ENCODE measurements at places on chromosomes 6 and 20.

DNA sequence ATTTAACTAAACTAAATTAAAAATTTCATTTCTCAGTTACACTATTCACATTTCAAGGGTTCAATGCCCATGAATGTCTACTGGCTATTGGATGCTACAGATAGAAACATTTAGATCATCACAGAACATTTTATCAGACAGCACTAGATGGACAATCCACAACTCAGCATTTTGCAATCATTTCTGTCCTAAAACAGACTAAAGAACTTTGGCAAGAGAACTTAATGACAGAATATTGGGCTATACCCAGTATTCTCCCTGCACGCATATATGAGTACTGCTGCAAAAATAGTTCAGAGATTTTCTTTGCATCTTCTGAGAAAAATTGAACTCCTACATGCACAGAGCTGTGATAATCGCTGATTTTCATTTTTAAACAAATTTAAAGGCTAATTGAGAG is 36.1 kb upstream of the FBXO30 start:
- DNase-seq, result no peak

DNA sequence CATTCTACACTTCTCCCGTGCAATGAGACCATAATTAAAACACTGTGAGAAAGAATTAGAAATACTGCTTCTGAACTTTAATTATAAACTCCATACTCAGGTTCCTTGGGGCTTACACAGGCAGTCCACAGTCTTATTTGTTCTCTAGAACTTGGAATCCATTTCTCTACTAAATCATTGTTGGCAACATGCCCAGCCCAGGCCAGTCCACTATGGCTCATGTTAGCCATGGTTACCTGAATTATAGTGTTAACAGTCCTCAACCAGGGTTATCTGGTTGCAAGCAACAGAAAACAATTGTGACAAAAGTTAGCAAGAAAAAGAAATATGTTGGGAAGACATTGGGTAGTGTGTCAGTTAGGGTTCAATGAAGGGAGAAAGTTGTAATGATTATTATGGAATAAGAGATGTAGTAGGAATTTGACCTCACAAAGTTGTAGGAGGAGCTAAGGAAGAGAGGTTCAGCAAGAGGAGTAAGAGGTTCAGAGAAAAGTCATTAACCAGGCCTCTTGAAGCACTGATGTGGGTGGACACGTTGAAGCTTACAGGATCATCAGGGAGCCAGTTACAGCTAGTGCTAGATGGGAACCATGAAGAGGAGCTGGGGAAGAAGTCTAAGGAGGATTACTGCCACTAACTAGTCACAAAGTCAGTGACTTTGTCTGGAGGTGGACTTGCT is 352.5 kb upstream of the PRND start:
- no peak for DNase-seq

DNA sequence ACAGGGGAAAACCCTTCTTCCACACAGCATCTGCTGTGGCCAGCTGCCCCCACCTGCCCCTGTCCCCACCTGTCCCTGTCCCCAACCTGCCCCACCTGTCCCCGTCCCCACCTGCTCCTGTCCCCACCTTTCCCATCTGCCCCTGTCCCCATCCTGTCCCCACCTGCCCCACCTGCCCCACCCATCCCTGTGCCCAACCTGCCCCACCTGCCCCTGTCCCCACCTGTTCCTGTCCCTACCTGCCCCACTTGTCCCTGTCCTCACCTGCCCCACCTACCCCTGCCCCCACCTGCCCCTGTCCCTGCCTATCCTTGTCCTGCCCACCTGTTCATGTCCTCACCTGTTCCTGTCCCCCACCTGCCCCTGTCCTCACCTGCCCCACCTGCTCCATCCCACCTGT is 6.4 kb upstream of the MYT1 start:
- no peak for DNase-seq

DNA sequence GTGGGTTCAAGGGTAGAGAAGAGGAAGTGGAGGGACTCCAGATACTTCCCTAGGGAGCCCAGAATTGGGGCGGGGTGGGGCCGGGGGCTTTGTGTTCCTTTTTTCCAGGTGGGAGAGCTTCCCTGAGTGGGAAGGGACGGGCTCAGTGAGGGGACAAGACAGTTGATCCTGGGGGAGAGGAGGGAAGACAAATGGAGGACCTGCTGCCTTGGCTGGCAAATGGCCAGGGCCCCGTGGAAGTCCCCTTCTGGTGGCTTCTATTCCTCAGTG is 2.6 kb downstream of the CTSZ start:
- DNase-seq, result peak; percentile 20

DNA sequence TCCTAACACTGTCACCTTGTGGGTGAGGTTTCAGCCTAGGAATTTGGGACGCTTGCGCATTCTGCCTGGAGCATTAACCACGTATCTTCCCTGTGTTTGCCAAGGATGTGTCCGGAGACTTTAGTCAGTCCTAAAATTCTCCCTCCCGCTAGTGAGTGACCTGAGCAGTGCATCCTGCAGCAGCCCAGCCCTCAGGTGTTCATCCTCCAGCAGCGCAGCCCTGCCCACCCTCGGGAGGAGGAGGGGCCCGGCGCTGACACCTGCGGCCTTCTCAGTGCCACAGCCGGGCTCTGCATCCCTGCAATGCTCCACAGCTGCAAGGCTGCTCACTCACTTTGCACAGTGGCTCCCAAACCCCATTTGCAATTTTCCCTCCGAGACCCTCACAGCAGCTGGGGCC is 79.5 kb downstream of the ERMARD start:
- no peak for DNase-seq

- DNase-seq, result no peak
Measured at GRCh38 chr6:16757332-16757731, 3.9 kb downstream of the ATXN1 start.

DNA sequence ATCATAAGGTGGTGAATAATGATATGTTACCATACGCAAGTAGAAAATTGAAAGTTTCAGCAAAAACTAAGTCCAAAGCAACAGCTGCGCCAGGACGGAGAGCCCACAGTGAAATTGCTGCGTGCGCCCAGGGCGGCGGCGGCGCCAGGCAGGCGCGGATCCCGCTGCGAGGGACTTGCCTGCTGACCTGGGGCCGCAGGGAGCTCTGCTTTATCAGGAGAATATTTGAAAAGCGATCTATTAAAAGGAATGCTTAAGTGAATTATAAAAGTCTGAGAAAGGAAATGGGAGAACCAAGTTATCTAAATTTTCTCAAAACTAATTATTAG is 85.4 kb downstream of the THBS2 start:
- no peak for DNase-seq

All from activated T-cell treated with anti-CD3 and anti-CD28 coated beads for 4 hours (primary cell).